ENCODE measurements at places on chromosomes 3 and 15. TPM values are rescaled to one million over a fixed set of nuclear protein-coding genes. Genes with fewer than 3 reads are reported as not detected.

The PTH1R gene
- total RNA-seq, result not detected

The NPHP3 gene
- total RNA-seq, result 11.9 TPM

The PIGZ gene
- total RNA-seq, result 9.7 TPM

The STARD9 gene
- 1.3 TPM for total RNA-seq

The ASB14 gene
- total RNA-seq, result not detected

The COL8A1 gene
- total RNA-seq, result 6.8 TPM

The ADAMTSL3 gene
- total RNA-seq, result 0.65 TPM

The GNAT1 gene
- total RNA-seq, result 0.35 TPM

The WDR72 gene
- not detected for total RNA-seq

The WDR49 gene
- not detected for total RNA-seq

The KLHL6 gene
- total RNA-seq, result 0.07 TPM

The ZBED2 gene
- total RNA-seq, result 21.3 TPM

The COL6A6 gene
- total RNA-seq, result not detected

The RLBP1 gene
- total RNA-seq, result not detected

The EPHB3 gene
- total RNA-seq, result 23.4 TPM

The CCR3 gene
- total RNA-seq, result not detected

The NPAP1 gene
- not detected for total RNA-seq

The STRC gene
- total RNA-seq, result not detected

The ITIH1 gene
- total RNA-seq, result not detected

The FAM81A gene
- 0.78 TPM for total RNA-seq

The RETNLB gene
- not detected for total RNA-seq

The SSUH2 gene
- total RNA-seq, result 0.09 TPM

The PARP9 gene
- total RNA-seq, result 7.5 TPM

The ISLR gene
- not detected for total RNA-seq

The BFSP2 gene
- not detected for total RNA-seq

The ZNF501 gene
- 1.7 TPM for total RNA-seq

The TOP2B gene
- total RNA-seq, result 64.3 TPM

The PRR23E gene
- not detected for total RNA-seq

The PDZRN3 gene
- total RNA-seq, result 2.3 TPM

The SLMAP gene
- 47.3 TPM for total RNA-seq

The TMC3 gene
- not detected for total RNA-seq

The GCSAM gene
- 2.4 TPM for total RNA-seq

The PPP2R3A gene
- 6.8 TPM for total RNA-seq

The LIPC gene
- total RNA-seq, result not detected

The SLITRK3 gene
- total RNA-seq, result not detected

The IL17RC gene
- total RNA-seq, result 42.2 TPM

The CLDN16 gene
- total RNA-seq, result 0.37 TPM

The SCG5 gene
- 1.3 TPM for total RNA-seq

The RGMA gene
- 6.6 TPM for total RNA-seq

The NOP10 gene
- 279 TPM for total RNA-seq

The GOLGA8J gene
- not detected for total RNA-seq

The XYLB gene
- 2.6 TPM for total RNA-seq

The HGD gene
- 0.05 TPM for total RNA-seq

The SHC4 gene
- total RNA-seq, result 0.37 TPM

The SPINT1 gene
- 346 TPM for total RNA-seq

The ATP13A5 gene
- total RNA-seq, result 0.49 TPM

The CNTN3 gene
- total RNA-seq, result 0.56 TPM

The UCN2 gene
- total RNA-seq, result 15.2 TPM

The JMJD7 gene
- total RNA-seq, result 28.8 TPM

The MAP2K5 gene
- 4.3 TPM for total RNA-seq

The IL16 gene
- 0.42 TPM for total RNA-seq

The CCDC33 gene
- not detected for total RNA-seq

The ACKR4 gene
- total RNA-seq, result 0.19 TPM

The ESYT3 gene
- total RNA-seq, result 0.28 TPM

The CYP19A1 gene
- total RNA-seq, result not detected

The TMEM212 gene
- total RNA-seq, result not detected

The STAC gene
- 0.85 TPM for total RNA-seq

The RAB6B gene
- total RNA-seq, result 0.35 TPM

The CHRM5 gene
- total RNA-seq, result not detected
